ENCODE measurements at places on chromosomes 2 and 18.
A peak's percentile ranks its signal among the peaks of the same experiment; 100 is the strongest.

DNA sequence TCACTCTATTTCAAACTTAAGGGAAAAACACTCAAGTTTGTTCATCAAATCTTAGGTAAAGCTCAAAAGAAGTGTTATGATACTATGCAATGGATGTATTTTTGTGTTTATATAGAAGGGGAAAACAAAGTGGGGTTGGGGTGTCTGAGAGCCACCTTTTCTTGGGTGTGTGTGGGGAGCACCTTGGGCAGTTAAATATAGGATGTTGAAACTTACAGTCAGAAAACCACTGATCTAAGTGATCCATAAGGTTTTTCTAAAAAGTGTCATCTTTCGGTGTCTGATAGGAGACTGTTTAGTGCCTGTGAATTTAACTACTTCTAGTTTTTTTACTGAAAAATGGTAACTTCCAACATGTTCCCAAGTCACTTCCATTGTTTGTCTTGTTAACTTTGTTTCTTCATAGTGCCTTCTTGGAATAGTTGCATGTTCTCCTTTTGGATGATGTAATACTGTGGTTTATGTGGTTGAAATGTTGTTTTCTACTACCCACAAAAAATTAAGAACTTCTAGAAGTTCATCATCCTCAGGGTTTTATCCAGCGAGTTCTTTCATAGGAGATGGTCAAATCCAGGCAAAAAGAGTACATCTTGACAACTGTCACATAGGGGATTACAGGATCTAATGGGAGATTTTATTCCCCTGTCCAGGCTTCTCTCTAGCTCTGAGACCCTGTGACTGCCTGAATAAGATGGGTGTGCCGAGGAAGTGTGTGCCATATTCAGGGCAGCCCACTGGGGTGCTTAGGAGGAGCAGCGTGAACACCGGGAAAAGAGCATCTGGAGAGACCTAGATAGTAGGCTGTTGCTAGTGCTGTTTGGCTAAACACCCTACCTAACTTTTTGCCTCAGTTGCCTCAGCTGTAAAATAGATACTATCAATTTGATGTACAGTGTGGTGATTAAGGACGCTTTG is 46.2 kb downstream of the CAB39 start:
- no peak for DNase-seq

DNA sequence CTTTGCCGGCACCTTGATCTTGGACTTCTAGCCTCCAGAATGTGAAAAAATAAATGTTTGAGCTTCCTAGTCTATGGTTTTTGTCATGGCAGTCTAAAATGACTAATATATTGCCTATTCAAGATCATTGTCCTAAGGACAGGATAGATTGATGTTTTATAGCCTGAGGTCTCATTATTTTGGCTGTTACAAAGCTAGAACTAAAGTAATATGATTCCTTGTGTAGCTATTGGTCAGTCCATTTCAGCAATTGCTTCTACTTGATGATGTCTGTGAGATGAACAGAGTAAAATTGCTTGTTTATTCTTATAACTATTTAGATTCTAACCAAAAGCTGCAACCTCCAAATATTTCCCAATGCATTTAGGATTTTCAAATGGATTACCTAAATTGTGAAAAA is 145.0 kb downstream of the HRH4 start:
- DNase-seq, result no peak

GRCh38 chr2:149586898-149587219 is 716 bp downstream of the MMADHC start:
- DNase-seq, result no peak

GRCh38 chr2:168194784-168195522 is 52.4 kb downstream of the STK39 start:
- DNase-seq, result peak; percentile 27

DNA sequence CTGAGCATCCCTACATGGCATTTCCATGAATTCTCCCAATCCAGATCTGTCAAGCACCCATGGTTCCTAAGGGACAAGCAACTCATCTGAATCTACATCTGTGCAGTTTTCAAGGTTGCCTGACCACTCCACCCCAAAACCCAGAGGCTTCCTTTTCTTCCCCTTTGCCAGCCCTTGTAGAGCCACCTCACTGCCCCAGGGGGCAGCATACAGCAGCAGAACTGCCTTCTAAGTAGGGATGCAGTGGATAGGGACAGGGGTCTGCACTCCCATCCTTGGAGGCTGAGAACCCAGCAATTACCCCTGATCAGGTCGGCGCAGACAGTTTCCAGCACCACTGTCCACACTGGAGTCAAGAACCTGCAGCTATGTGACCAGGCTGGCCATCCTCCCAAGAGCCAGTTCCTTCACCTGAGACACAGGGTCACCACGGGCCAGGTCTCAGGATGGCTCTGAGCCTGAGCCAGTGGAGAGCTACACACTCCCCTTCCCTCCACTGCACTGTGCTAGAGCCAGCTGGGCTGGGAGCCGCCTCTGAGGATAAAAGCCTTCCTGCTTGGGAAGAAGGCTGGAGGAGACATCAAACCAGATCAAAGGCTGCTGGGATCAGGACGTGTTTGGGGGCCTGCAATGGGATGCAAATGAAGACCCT is 283.1 kb downstream of the CELF4 start:
- DNase-seq, result no peak

DNA sequence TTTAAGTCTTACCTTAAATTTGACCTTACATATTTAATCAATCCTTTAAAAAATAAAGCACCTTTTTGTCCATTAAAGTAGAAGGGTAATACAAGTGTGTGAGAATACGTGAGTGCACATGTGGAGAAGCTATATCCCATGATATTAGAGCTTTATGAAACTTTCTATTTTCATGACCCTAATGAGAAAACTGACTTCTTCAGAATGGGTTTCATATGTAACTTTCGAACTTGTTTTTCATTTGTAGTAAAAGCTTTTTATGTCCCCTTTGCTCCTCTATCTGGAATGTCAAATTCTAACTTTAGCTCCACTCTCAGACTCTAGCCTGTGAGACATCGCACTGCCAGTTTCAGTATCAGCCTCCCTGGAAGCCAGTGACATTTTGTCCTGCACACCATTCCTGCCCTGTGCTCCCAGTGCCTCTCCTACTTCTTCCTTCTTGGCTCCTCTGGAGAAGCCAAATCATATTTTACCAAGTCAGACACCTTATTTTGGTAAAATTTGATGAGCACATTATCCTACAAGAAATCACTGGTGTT is 42.0 kb downstream of the MAPRE2 start:
- no peak for DNase-seq

GRCh38 chr2:171814883-171815282 is 79.2 kb downstream of the SLC25A12 start:
- no peak for DNase-seq

GRCh38 chr2:6254441-6254840 is 562.3 kb downstream of the SOX11 start:
- DNase-seq, result no peak

GRCh38 chr18:47909484-47909883 is 21.0 kb downstream of the SMAD2 start:
- no peak for DNase-seq

DNA sequence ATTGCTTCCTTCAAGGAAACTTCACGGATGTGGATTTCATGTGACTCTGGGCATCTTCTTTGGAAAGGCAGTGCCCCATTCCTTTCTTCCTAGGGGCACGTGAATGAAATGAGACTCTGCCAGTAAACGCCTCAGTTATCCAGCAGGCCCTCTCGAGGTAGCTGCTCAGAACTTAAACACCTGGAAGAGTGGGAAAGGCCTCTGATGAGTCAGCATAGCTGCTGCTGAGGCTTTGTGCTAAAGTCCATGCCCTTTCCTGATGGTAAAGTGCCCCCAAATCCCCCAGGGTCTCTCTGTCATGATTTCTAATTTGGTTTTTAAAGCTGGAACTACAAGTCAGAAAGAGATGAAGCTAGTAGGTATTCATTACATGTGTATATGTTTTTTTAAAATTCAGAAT is 3.8 kb downstream of the SLC1A4 start:
- DNase-seq, result no peak

DNA sequence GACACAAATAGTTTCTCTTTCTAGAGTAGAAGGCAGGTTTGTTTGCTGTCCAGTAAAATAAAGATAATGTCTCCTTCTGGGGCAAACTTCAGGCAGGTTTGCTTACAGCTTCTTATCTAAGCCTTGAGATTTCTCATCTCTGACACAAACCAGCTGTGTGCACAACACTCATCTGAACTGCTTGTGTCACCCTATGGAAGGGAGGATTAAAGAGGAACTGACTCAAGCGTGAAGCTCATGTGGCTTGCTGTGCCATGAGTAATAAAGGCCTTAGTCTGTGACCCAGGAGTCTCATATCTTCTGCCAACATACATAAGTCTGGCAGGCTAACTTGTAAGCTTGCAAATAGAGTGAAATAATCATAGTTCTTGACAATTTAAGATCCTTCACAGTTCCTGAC is 24.2 kb upstream of the CPO start:
- DNase-seq, result no peak

GRCh38 chr2:164617466-164617865 is 3.8 kb downstream of the GRB14 start:
- DNase-seq, result no peak

DNA sequence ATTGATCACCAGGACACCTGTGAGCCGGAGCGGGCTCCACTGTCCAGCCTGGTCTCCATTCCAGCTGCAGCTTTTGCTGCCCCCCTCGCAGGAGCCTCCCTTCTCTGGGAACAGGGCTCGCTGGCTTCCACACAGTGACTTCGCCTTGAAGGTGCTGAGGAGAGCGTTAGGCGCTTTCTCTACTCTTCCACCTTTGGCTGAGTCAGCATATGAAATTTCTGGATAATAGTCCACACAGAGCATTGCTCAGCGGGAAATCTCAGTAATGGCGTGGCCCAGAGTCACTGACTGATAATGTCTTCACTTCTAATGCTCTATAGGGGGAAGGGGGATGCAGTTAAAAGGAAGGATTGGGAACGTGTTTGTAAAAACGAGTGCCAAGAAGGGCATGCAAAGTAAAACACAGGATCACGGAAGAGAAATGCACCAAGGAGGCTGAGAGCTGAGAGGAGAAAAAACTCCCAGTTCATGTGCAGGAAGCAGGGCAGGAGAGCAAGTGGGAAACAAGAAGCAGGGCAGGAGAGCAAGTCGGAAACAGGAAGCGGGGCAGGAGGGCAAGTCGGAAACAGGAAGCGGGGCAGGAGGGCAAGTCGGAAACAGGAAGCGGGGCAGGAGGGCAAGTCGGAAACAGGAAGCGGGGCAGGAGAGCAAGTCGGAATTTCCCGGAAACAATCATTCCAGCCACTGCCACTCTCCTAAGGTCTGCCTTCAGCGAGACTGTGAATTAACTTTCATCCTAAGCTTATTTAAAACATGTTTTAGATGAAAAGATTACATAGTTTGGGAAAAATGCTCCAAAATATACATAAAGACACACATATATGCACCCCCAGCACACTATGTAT is 77.7 kb downstream of the MYT1L start:
- no peak for DNase-seq

DNA sequence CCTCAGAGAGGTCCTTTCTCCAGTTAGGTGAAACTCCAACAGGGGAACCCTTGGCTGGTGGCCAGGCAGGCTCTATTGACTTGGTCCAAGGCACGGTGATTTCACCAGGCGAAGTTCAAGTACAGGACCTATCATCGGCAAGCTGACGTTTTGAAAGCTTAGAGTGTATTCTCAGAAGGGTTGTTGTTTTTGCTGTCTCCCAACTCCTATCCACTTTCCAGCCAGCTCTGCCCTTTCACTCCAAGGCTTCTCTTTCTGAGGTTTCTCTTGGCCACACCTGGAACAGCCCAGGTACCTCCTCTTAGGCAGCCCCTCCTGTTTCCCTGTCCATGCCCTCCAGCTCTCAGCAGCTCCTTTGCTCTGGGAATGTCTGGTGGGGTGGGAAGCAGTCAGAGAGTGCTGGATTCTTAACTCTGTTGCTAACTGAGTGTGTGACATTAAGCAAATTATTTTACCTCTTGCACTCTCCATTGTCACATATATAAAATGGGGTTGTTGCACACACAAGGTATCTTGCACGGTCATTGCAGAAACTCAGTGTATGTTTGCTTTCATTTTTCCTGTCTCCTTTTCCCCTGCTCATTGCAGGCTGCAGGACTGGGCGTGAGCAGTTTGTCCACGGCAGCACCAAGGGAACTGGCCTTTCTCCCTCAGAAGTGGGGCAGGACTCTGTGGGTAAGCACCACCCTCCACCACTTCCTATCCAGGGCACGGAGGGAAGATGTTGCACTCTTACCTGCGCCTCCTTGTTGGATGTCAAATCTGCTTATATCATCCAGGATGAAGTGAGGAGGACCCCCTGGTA is 30.2 kb downstream of the CAPN13 start:
- no peak for DNase-seq

GRCh38 chr2:157628477-157629415 is at the start of gene ACVR1C:
Gene ACVR1C, minus strand, starts transcription at chr2:157628864. Its CDS starts 220 bp downstream, at chr2:157628644.
- peak; percentile 63 for DNase-seq

- no peak for DNase-seq
These were observed 3.7 kb downstream of the GPR35 start for GRCh38 chr2:240628808-240629618.

- no peak for DNase-seq
These were observed 113.0 kb upstream of the MAPRE2 start for GRCh38 chr18:34928088-34928753.

DNA sequence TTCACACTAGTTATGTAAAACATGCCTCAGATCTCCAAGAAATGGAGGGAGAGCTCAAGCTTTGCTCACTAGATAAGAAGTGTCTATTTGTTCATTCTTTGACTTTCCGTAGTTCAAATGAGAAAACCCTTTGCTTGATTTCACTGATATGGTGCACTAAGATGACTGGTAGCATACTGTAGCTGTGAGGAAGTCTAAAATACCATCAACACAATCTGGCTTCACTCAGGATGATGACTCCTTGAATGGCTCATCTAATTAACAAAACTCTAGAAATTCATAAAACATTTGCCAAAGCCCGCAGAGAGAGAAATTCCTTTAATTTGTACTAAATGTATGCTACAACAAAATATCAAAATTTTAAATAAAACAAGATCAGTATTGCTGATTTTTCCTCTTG is 152.8 kb upstream of the STK17B start:
- no peak for DNase-seq

DNA sequence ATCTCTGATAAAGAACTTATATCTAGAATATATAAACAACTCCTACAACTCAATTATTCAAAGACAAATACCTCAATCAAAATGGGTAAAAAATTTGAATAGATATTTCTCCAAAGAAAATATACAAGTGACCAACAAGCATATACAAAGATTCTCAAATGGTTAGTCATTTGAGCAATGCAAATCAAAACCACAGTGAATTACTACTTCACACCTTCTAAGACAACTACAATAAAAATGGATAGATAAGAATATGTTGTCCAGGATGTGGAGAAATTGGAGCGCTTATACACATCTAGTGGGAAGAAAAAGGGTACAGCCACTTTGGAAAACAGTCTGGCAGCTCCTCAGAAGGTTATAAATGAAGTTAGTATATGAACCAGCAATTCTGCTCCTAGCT is 332.9 kb downstream of the TGIF1 start:
- DNase-seq, result no peak

GRCh38 chr2:9951522-9952285 is at the start of gene GRHL1:
Gene GRHL1, plus strand, starts transcription at chr2:9951693. Its CDS starts 141 bp downstream, at chr2:9951834.
- DNase-seq, result peak; percentile 92
